GM12878 (cell line): ENCODE measurements at places on chromosomes 16 and 17. TPM values are rescaled to one million over a fixed set of nuclear protein-coding genes. Genes with fewer than 3 reads are reported as not detected.
A peak's percentile ranks its signal among the peaks of the same experiment; 100 is the strongest.

- H3K36me3 ChIP-seq = no peaks in the 10 kb centered on the region
- DNase-seq = no peak
- no peaks in the 10 kb centered on the region; the same call in 1 of the 2 replicates for H3K27me3 ChIP-seq
- H3K4me1 ChIP-seq = no peaks in the 10 kb centered on the region
Observed at GRCh38 chr16:30780549-30780948, 6.5 kb downstream of the ZNF629 start.

DNA sequence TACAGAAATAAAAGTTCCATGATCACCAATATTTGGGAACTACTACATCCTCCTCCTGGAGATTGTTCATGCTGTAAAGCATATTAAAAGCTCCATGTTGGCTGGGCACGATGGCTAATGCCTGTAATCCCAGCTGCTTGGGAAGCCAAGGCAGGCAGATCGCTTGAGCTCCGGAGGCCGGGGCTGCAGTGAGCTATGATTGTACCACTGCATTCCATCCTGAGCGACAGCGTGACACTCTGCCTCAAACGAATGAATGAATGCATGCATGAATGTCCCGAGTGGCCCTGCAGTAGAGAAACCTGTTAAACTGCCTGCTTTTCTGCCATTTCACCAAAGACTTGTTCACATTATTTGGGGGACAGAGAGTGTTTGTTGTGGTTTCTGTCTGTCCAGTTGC is 15.0 kb downstream of the CNEP1R1 start:
- no peaks in the 10 kb centered on the region; the same call in 1 of the 2 replicates for H3K36me3 ChIP-seq
- H3K4me3 ChIP-seq = no peak overlapping the region
- no peak for DNase-seq
- H3K4me1 ChIP-seq = peaks cover 11% of the 10 kb centered on the region

DNA sequence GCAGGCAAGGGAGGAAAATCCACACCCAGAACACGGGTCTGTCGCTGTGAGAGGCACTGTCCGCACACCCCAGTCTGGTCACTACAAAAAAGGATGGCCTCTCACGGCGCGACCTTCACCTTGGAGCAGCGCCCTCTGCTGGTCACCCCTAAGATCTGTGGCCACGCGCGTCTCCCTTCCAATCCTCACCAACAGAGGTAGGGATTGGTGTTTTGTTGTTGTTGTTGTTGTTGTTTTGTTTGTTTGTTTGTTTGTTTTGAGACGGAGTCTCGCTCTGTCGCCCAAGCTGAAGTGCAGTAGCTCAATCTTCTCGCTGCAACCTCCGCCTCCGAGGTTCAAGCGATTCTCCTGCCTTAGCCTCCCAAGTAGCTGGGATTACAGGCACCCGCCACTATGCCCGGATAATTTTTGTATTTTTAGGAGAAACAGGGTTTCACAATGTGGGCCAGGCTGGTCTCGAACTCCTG is 15.0 kb upstream of the C17orf58 start:
- no peaks in the 10 kb centered on the region for H3K36me3 ChIP-seq
- H3K4me3 ChIP-seq = peak overlapping the region; percentile 28; the same call in 1 of the 2 replicates
- H3K27ac ChIP-seq = no peak overlapping the region

- peaks cover 19% of the 10 kb centered on the region for H3K4me1 ChIP-seq
- no peak overlapping the region for H3K27ac ChIP-seq
- no peak overlapping the region for H3K4me3 ChIP-seq
Observed at GRCh38 chr17:57892146-57892819, 42.4 kb upstream of the MRPS23 start.

GRCh38 chr17:65097110-65097509 is 40.1 kb upstream of the RGS9 start:
- no peaks in the 10 kb centered on the region for H3K36me3 ChIP-seq
- H3K27me3 ChIP-seq = no peaks in the 10 kb centered on the region
- H3K4me1 ChIP-seq = peaks cover 12% of the 10 kb centered on the region
- no peak overlapping the region for H3K27ac ChIP-seq
- no peak overlapping the region for H3K4me3 ChIP-seq

- H3K36me3 ChIP-seq = peaks cover 1% of the 10 kb centered on the region
- DNase-seq = peak; percentile 68
- peak overlapping the region; percentile 87 for H3K27ac ChIP-seq
- peak overlapping the region; percentile 10 for H3K4me3 ChIP-seq
Observed at GRCh38 chr17:65039336-65039988, 17.1 kb downstream of the GNA13 start.

GRCh38 chr17:67456103-67456502 is 79.0 kb downstream of the PITPNC1 start:
- peak overlapping the region; percentile 4; the same call in 1 of the 2 replicates for H3K4me3 ChIP-seq
- H3K4me1 ChIP-seq = peaks cover 34% of the 10 kb centered on the region
- no peaks in the 10 kb centered on the region for H3K27me3 ChIP-seq
- peak overlapping the region; percentile 35; the same call in 1 of the 2 replicates for H3K27ac ChIP-seq
- no peak for DNase-seq

DNA sequence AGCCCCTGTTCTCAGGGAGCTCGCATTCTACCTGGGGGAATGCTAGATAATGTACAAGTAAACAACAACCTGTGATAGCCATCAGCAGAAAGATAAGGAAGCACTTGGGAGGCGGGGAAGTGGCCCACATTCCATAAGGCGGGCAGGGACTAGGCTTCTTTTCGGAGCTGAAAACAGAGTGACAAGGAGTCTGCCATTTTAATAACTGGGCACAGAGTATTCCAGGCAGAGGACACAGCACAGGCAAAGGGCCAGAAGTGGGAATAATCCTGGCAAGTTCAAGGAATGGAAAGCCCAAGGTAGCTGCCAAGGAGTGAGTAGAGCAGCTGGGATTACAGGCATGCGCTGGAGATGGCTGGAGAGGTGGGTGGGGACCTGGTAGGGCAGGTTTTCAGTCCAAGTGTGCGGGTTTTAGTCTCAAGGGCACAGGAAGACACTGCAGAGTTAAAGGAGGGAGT is 24.3 kb downstream of the USP43 start:
- no peaks in the 10 kb centered on the region for H3K4me1 ChIP-seq
- H3K27ac ChIP-seq = no peak overlapping the region

DNA sequence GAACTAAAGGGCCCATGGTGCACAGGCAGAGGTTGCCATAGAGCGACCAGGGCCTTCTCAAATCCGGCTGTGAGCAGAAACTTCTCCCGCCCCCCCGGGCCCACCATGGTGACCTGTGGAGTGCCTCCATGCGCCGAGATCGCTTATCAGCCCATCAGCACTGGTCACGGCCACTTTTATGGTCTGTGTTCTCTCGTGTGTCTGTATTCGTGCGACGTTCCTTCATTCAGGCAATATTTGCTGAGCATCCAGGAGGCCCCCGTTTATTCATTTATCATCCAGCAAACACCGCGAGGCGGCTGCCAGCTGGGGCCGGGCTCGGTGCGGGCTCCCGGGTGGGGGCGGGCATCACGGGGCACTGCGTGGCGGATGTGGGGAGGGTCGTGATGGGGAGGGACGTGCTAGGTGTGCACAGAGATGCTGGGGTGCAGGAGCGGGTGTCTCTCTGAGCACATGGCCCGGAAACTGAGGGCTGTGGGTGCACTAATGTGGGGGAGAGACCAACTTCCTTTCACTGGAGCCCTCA is 88.0 kb upstream of the CBX4 start:
- H3K36me3 ChIP-seq = no peaks in the 10 kb centered on the region
- peaks cover 15% of the 10 kb centered on the region for H3K4me1 ChIP-seq
- H3K27ac ChIP-seq = no peak overlapping the region
- DNase-seq = no peak
- no peaks in the 10 kb centered on the region for H3K27me3 ChIP-seq

- H3K4me3 ChIP-seq = no peak overlapping the region
- H3K27ac ChIP-seq = no peak overlapping the region
- H3K36me3 ChIP-seq = no peaks in the 10 kb centered on the region
- no peaks in the 10 kb centered on the region for H3K4me1 ChIP-seq
- H3K27me3 ChIP-seq = no peaks in the 10 kb centered on the region; the same call in none of the 2 replicates
Observed at GRCh38 chr17:79311373-79311772, 236.7 kb downstream of the ENGASE start.

GRCh38 chr16:13348416-13348815 is 447.0 kb downstream of the SHISA9 start:
- H3K27ac ChIP-seq = no peak overlapping the region
- H3K4me1 ChIP-seq = no peaks in the 10 kb centered on the region
- no peak for DNase-seq
- H3K36me3 ChIP-seq = no peaks in the 10 kb centered on the region
- no peak overlapping the region for H3K4me3 ChIP-seq

DNA sequence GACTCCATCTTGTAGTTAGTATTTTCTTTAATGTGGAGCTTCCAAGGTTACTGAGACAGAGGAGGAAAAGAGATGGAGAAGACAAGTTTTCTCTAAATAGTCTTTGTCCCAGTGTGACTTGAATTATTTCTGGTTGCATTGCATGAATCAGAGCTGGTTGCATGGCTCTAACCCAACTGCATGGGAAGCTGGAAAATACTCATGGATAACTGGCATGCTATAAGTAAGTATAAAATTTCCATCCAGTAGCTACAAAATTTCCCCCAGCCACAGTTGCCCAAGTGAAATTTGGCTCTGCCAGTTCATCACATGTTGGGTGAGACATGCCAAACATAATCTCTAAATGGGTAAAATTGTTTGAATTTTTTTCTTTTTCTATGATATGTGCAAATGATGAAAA is 1161.5 kb downstream of the CDH11 start:
- H3K27ac ChIP-seq = no peak overlapping the region
- no peak overlapping the region for H3K4me3 ChIP-seq
- H3K4me1 ChIP-seq = no peaks in the 10 kb centered on the region
- H3K27me3 ChIP-seq = no peaks in the 10 kb centered on the region
- H3K36me3 ChIP-seq = no peaks in the 10 kb centered on the region

DNA sequence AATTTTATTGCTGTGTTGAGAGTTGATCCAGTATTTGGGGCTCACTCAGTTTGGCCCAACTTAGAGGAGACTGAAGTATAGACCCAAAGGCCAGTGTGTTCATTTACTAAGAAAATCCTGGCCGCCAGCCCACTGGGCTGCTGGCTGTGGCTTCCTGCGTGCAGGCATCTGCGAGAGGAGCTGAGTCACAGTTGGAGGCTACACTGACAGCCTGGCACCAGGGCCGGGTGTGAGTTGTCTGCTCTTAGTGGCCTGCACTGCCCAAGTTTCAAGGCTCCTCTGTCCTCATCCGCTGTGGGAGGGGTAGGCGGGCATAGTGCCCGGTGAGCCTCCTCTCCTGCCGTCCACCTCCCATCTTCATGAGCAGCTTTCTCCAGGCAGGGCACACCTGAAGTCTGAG is 54.2 kb downstream of the PLD6 start:
- no peaks in the 10 kb centered on the region for H3K27me3 ChIP-seq
- peaks cover 14% of the 10 kb centered on the region for H3K4me1 ChIP-seq
- H3K36me3 ChIP-seq = peaks cover 15% of the 10 kb centered on the region
- no peak overlapping the region for H3K4me3 ChIP-seq
- DNase-seq = no peak

DNA sequence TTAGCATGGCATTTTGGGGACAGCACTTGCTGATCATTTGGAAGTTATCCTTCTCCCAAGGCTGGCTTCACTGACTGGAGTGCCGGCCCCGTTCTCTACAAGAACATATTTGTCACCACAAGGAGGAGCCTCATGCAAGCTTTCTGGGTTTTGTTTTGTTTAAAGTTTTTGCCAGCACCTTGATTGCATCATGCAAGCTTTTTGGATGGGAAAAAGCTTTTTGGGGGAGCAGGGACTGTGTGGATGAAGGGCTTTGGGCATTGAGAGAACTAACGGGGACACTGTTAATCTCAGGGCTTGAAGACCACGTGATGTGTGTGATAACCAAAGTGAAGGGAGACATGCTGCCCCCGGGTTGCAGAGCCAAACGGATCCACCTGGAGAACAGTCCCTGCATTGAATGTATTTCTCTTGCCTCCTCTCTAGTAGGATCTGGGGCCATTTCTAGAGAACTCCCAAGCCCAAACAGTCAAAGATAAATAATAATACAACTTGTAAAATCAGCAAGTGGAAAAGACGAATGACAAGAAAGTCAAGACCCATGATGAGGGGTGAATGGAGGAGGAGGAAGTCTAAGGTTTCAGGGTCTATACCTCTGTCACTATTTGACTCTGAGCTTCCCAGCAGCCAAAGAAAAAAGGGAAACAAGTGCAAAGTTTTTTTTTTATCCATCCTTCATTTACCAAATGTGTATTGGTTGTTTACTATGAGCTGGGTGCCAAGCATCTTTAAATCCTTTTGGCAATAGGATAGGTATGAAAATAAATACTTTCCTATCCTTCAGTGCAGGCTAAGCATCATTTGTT is 17.2 kb downstream of the TMEM114 start:
- no peak overlapping the region for H3K27ac ChIP-seq
- DNase-seq = no peak
- no peaks in the 10 kb centered on the region for H3K4me1 ChIP-seq
- H3K27me3 ChIP-seq = no peaks in the 10 kb centered on the region; the same call in none of the 2 replicates
- H3K4me3 ChIP-seq = no peak overlapping the region

MT1F gene
- 0.40 and 1.1 TPM in 2 replicates for total RNA-seq

FSCN2 gene
- 2.1 and 2.7 TPM in 2 replicates for total RNA-seq

GFER gene
- 46.2 and 46.7 TPM in 2 replicates for total RNA-seq

SP6 gene
- total RNA-seq = 0.05 TPM in 1 of 2 replicates, not detected in the other

HID1 gene
- 0.37 and 0.77 TPM in 2 replicates for total RNA-seq
